Effector CD8-positive, alpha-beta T cell (primary cell): ENCODE measurements at places on chromosomes 3 and 15.

- DNase-seq = no peak
Measured at GRCh38 chr3:420584-420983, 224.0 kb downstream of the CHL1 start.

DNA sequence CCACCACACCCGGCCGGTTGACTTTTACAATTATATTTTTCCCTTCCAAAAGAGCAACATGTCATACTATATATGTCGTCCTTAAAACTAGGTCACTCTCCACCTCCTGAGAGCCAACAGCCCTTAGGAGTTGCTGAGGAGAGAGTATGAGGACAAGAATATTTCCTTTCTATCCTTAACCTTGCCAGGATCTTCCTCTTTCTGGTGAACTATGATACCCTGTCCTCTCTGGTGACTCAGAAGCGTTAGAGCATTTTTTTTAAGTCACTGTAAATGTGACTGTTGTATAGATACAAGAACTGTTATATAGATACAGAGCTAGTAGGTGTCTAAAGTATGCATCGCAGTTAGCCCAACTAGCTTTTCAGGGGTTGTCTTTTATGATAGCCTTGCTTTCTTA lies 33.7 kb upstream of the MTHFS start:
- DNase-seq = no peak

DNA sequence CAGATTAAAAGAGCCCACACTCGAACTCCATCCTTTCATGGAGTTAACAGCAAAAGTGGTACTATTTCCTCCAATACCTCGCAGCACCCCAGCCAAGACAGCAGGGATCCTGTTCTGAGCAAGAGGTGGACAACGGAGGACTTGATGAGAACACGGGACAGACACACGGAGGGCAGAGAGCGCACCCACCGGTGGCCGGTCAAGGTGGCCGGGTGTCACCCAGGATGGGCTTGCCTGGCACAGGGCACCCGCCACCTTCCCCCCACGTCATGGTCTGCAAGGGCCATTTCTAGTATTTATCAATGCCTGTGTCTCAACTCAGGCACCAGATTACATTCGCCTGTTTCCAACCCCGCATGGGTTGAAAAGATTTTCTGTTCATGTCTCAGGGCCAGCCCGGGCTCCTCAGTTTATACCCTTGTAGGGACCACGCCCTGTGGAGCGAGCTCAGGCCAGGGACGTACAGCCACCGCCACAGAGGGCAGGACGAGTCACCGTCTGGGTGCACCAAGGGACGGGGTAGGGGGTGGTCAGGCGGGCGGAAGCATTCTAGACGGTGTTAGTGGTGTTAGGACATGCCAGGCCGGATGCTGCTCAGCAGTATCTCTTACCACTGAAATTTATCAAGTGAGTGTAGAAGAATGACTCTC lies 64.2 kb downstream of the CYFIP1 start:
- DNase-seq = no peak

GRCh38 chr15:64050281-64051092 lies 4.2 kb upstream of the DAPK2 start:
- DNase-seq = no peak

DNA sequence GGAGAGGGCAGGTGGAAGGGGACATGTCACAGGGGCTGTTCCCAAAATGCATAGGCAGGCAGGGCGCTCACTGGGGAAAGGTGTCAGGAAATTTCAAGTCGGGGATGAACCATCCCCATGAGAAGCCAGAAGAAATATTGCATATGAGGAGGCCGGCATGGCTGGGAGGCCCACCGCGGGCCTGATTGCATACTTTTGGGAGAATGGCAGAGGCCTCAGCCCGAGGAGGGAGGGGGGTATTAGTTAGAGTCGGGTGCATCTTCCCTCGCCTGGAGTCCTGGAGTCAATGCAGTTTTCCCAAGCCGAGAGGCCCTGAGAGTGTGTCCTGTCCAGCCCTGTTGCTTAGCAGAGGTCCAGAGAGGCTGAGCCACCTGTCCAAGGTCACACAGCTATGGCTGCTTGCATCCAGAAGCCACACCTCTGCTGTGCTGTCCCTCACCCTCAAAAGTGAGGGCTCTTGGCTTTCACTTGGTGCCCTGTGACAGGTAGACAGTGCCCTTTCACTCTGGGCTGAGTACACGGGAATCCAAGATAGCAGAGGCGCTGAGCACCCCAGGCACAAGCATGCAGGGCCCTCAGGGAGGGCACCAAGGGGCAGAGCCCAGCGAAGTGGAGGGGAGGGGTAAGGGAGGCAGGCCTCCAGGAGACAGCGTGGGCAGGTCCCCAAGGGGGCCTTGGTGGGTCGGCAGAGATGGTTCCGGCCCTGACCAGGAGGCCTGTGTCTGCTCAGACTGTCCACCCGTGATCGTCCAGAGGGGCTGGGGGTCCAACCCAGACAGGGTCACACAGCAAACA lies 48.5 kb downstream of the GRIP2 start:
- DNase-seq = no peak

DNA sequence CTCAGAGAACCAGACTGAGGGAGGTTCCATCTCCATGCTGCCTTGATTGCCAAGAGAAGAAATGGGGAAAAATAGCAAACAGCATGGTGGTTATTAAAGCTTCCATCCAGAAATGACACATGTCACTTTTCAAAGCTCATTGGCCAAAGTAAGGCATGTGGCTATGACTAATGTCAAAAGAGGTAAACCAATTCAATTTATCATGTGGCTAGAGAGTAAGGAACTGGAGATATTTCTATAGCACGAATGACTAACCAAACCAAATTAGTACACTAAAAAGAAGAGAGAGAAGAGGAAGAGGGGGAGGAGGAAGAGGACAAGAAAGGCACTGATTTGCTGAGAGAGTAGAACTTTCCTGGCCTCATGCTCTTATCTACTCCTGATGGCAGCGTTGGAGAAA lies 115.2 kb upstream of the SLC6A11 start:
- no peak for DNase-seq

DNA sequence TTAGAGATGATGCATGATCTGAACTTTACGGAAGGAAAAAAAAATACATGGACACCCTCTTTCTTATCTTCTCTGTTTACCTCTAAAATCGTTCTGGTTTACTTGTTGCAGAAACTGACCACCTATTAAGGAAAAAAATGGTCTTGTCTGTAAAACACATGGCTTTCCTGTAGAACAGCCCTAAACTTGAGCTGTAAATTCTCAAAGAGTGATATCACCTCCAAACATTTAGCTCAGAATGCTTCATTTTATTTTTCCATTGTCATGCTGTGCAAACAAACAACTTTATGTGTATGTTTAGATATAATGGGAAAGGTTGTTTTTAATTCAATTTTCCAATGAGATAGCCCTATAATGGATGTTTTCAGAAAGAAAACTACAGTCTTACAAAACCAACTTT lies 237.4 kb upstream of the NR2F2 start:
- DNase-seq = no peak

DNA sequence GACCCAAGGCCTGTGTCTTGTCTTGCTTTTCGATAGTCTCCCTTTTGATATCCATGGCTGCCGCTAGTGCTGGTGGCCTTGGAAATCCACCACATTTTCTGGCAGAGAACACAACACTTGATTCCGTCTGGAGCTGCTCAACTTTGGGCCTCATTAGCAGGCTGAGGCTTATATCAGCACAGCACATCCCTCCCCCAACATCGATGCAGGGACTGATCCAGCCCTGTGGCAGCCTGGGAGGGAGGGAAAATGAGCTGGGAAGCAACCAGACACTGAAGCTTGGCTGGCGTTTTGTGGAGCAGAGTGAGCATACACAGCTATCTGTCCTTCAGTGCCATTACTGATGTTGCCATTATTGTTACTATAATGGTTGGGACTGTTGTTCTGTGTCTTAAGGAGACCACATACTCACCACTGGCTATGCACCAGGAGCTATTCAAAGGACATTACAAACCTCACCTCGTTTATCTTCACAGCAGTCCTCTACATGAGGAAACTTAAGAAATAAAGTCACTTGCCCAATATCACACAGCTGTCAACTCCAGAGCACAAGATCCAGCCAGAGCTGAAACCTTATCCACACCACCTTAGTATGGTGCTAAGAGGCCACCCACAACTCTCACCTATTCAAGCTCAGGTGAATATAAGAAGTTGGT lies 102.9 kb downstream of the SUCLG2 start:
- no peak for DNase-seq

GRCh38 chr3:170829546-170830272 lies 40.3 kb downstream of the RPL22L1 start:
- no peak for DNase-seq

GRCh38 chr3:121696186-121696585 lies 35.5 kb upstream of the HCLS1 start:
- DNase-seq = no peak

DNA sequence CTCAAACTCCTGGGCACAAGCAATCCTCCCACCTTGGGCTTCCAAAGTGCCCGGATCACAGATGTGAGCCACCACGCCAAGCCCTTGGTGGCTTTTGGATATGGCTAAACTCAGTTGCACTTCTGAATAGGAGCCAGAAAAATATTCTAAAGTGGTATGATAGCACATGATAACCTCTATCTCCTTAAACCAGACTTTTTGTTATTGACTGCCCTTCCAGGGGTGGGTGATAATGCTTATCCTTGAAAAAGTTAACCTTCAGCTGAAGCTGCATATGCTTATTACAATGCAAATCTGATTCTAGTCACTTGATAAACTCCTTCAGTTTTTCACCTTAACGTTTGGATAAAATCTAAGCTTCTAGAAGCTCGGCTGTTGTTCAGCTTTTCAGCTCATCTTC lies 6.3 kb downstream of the CCNB2 start:
- no peak for DNase-seq
